Dorsolateral prefrontal cortex (tissue), 122 donors: ENCODE measurements at places on chromosomes 4 and X.

DNA sequence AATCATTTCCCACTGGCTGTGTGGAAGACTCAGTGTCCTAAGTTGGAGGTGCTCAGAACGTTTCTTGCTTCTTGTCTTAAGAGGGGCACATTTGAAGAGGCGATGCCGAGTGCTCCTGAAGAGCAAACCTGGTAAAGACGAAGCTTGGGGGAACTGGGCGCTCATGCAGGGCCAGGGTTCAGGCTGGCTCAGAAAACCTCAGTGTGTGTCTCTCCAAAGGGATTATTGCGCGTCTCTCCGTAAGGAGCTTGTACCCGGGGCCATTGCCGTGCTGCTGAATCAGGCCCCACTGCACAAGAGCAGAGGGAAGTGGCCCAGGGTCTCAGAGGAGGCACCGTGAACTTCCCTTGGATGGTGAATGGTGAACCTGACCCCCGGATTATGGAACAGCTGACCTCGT lies 44.4 kb downstream of the PSAPL1 start:
- no peak for DNase-seq

DNA sequence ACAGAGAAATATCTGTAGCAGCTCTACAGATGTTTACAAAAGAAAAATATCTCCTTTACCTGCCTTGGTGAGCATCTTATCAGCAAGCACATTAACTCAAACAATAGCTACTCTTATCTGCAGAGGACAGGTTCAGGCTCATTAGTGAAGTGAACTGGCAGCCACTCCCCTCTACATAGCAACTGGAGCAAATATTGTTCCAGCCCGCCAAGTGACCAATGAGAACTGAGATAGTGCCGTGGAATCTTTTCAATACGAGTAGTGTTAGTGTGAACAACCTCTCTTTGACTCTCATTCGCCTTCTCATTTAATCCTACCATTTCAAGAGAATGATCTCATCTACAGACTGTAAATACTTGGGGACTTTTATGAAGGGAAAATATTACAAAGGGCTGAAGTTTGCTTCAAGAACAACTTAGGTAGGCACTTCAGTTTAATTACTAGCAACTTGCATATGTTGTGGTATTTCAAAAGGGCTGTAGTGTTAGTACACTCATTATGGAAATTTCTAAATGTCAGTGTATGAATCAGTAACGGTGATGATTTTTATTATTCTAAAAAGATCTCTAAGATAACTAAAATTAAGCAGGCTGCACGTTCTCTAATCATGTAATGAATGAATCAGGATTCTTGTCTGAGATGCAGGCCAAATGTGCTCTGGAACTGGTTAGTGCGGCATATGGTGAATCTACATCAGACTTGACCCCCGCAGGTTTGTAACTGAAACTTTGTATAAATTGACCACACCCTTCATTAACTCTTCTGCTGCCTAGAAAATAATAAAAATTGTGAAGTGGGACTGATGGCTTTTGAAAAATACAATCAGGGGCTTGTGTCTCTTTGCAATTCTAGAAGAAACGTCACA lies 72.4 kb downstream of the PALLD start:
- no peak for DNase-seq

- DNase-seq: no peak
Observed at GRCh38 chr4:67746797-67747495, 7.2 kb downstream of the GNRHR start.

DNA sequence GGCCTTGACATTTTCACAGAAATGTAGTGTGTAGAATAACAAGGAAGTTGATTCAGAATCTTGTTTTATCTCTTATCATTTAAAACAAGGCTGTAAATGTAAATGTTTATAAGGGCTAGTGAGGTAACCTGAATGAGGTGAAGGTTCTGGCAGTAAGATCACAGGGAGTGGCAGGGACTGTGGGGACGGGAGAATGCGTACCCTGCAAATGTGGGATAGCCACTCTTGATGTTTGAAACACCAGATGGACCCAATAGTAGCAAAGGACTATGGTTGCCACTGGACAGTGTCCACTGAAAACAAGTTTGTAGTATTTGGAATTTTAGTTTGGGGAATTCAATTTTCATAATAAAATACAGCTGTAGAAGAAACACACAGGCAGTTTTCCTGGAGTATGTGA lies 155.3 kb downstream of the FHIP1A start:
- no peak for DNase-seq

- no peak for DNase-seq
Observed at GRCh38 chrX:68832516-68833447, 4.0 kb downstream of the EFNB1 start.

GRCh38 chrX:72268597-72269365 lies 8.3 kb downstream of the RPS4X start:
- no peak for DNase-seq

GRCh38 chrX:27890611-27891010 lies 82.8 kb downstream of the MAGEB10 start:
- no peak for DNase-seq

DNA sequence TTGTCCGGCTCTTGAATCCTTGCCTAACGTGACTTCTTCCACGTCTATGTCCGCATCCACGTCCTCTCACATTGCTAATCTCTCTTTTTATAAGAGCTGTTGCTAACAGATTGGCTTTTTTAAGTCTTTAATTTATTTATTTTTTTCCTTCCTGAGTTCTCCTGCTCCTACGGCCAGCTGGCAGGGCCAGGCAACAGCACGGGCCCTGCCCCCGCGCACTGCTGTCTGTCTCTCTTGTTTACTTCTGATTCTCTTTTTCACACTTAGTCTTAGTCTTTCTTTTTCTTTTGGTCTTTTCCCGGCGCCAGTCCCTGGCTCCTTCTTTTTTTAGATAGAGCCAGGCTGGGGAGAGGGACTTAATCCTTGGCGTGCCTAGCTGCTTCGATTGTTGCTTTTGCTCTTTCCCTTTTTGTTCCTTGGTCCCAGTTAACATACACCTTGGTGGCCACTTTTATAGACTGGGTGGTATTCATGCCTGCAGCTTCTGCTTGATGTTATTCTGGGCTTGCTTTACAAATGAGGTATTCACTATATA lies 53.2 kb upstream of the RBMX start:
- no peak for DNase-seq

- no peak for DNase-seq
Observed at GRCh38 chr4:109739547-109739946, 9.7 kb upstream of the PLA2G12A start.

DNA sequence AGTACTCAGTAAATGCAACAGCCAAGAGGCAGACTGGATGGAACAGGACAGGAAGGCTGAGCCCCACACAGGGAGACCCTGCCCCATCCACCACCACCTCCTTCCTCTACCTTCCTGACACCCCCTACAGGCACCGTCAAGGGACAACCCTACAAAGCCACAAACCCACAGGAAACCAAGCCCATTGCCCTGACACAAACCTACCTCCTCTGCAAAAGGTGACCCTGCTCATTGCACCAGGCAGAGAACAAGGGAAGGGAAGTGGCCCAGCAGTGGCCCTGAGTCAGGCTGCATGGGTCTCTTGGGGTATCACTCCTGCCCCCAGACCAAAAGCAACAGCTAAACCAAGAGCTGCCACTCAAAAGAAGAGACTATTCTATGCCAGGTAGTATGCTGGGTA lies 21.0 kb downstream of the JAKMIP1 start:
- DNase-seq: no peak

GRCh38 chrX:67607466-67607865 lies 63.6 kb downstream of the AR start:
- DNase-seq: no peak

DNA sequence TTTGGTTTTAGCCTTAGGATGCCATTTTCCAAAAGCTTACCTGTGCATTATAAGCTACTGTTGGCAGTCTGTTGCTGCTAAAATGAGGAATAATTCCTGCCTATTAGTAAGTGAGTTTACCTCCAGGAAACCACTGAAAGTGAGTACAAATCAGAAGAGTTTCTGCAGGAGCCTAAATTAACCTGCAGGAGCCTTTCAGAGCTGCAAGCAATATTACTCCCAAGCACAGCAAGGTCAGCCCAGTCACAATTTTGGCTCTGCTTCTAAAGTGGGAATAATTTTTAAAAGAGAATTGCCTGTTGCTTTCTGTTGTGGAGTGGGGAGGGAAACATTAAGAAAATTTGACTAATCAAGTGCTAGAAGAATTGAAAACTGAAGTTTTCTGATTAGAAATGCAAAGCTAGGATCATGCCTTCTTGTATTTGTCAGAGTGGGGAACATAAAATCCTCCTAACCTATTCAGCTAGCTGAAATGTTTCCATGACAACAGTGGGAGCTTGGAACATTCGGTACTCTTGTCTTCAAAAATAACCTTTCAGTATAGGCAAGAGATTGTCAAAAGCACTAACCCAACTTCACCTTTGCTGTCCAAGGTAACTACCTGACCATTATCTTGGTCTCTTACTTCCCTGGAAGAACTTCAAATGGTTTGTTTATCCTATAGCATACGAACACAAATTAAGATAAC lies 193.2 kb downstream of the COMMD8 start:
- DNase-seq: no peak

GRCh38 chr4:100286636-100287035 lies 96.4 kb upstream of the DDIT4L start:
- DNase-seq: no peak

GRCh38 chr4:29276150-29276549 lies 1444.0 kb upstream of the PCDH7 start:
- no peak for DNase-seq

- DNase-seq: no peak
Observed at GRCh38 chrX:2490634-2491033, 10.1 kb downstream of the DHRSX start.

DNA sequence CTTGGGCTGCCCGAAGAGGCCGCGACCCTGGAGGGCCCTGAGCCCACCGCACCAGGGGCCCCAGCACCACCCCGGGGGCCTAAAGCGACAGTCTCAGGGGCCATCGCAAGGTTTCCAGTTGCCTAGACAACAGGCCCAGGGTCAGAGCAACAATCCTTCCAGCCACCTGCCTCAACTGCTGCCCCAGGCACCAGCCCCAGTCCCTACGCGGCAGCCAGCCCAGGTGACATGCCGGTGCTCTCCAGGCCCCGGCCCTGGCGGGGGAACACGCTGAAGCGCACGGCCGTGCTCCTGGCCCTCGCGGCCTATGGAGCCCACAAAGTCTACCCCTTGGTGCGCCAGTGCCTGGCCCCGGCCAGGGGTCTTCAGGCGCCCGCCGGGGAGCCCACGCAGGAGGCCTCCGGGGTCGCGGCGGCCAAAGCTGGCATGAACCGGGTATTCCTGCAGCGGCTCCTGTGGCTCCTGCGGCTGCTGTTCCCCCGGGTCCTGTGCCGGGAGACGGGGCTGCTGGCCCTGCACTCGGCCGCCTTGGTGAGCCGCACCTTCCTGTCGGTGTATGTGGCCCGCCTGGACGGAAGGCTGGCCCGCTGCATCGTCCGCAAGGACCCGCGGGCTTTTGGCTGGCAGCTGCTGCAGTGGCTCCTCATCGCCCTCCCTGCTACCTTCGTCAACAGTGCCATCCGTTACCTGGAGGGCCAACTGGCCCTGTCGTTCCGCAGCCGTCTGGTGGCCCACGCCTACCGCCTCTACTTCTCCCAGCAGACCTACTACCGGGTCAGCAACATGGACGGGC lies 579 bp downstream of the ABCD1 start:
- DNase-seq: no peak

GRCh38 chr4:45121426-45121975 lies 395.1 kb upstream of the GNPDA2 start:
- no peak for DNase-seq

- no peak for DNase-seq
Observed at GRCh38 chrX:150074175-150074574, 135.9 kb upstream of the EOLA2 start.

DNA sequence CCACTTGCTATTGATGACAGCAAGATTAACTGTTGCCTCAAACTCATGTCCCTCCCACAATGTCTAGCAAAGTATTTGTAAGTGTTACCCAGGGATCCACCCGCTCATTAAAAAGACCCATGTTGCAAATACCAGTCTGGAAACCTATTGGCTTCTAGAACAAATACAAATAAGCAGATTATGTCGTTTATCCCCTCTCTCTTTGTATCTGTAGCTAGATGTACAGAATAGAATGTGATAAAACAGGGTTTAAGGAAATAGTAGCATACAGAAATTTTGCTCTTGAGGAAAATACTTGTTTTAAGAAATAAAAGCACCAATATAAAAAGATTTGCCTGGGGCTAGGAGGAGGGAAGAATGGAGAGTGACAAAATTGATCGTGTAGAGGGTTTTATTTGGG lies 142.7 kb upstream of the ZIC3 start:
- no peak for DNase-seq

DNA sequence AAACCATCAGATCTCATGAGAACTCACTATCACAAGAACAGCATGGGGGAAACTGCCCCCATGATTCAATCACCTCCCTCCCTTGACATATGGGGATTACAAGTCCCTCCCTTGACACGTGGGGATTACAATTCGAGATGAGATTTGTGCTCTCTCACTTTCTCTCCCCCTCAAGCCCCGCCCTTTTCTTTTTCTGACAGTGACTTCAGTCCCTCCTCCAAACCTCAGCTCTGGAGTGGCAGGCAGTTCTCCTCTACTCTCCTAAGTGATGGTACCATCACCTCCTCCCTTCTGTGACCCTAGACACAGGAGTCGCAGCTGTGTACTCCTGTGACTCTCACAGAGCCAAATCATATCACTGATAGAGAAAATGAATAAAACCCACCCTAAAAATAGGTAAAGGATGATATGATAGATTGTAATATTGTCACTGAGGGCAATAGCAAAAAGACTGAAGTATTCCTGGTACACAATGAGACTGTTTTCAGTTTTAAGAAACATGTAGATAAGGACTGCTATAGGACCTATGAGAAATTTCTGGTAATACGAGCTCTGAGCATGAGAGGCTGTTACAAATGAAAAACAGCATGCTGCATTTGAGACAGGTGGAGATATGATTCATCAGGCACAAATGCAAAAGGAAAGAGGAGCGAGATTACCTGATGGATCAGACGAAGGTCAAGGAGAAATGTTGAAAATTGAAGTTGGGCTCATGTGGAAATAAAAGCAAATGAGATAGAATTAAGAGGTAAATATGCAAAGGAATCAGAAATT lies 101.2 kb upstream of the CBLL2 start:
- no peak for DNase-seq

- no peak for DNase-seq
Observed at GRCh38 chr4:2672700-2673099, 83.4 kb downstream of the TNIP2 start.

- no peak for DNase-seq
Observed at GRCh38 chrX:147550217-147550616, 361.5 kb upstream of the FMR1 start.

DNA sequence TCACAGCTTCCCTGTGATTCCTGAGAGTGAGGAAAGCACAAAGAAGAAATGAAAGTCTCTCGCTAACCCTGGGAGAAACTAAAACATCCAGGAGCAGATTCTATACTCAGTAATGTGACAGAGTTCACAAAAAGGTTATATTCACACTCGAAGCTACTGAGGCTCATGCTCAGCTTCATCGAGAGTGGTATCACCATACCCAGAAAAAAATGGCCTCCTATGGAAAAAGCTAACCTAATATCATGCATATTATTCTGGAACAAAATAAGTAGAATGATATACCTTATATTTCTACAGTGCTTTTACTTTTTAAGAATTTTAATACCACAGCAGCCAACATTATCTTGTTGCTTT lies 13.5 kb upstream of the CDKN2AIP start:
- DNase-seq: no peak

GRCh38 chr4:76384052-76384451 lies 36.9 kb downstream of the CCDC158 start:
- no peak for DNase-seq

- no peak for DNase-seq
Observed at GRCh38 chrX:129678614-129679195, 23.9 kb upstream of the APLN start.
